ENCODE measurements at places on chromosomes 2 and 18.
A peak's percentile ranks its signal among the peaks of the same experiment; 100 is the strongest.

DNA sequence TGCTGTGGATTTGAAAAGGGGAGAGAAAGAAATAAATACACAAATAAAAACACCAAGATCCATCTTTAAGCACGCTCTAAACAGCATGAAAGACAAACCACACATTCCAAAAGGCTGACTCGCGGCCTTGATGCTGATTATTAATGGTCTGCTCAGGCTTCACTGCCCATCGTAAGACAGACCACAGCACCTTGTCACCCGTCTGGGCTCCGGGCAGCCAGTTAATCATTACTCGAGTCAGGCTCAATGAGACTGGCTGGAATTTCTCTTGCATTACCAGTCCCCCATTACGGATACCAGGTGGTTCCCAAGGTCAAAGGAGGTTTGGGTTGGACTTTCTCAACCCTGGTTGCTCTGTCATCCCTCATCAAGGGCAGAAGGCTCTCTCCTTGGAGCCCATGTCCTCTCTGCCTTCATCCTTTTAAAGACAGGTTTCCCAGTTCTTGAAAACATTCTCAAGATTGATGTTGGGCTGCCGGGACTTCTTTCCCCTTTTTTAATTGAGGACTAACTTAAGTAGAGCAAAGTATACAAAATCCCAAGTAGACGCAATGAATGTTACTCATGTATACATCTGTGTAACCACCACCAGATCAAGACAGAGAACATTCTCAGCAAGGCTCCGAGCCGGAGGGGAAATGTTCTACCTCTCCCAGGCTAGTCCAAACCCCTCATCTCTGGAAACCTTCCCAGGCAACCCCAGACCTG is 8.1 kb downstream of the SMAD7 start:
- peak; percentile 98 for DNase-seq

GRCh38 chr2:6937582-6937981 is 20.4 kb downstream of the RNF144A start:
- DNase-seq, result no peak

- DNase-seq, result peak; percentile 42
Measured at GRCh38 chr18:57542126-57542525, 44.4 kb downstream of the FECH start.

DNA sequence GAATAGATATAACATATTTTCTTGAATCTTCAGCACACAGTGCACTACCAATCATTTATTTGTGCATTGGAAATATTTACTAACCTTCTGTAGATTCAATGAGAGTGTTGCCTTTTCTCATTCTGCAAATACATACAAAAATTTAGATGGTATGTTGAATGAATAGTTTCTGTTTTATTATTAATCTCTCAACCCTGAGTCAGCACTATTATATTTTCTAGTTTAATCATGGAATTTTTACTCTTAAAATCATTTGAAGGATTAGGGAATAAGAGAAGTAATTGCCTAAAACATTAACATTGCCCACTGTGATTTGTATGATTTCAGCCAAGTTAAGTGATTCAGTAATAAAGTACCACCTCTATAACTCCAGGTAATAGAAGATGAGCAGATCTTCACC is 370.2 kb upstream of the CDH7 start:
- DNase-seq, result no peak

GRCh38 chr2:111054791-111055691 is 65.7 kb upstream of the BCL2L11 start:
- no peak for DNase-seq

GRCh38 chr2:187988348-187988747 is 303.3 kb upstream of the GULP1 start:
- no peak for DNase-seq

- DNase-seq, result peak; percentile 71
Measured at GRCh38 chr2:23564615-23564960, 179.6 kb downstream of the KLHL29 start.

DNA sequence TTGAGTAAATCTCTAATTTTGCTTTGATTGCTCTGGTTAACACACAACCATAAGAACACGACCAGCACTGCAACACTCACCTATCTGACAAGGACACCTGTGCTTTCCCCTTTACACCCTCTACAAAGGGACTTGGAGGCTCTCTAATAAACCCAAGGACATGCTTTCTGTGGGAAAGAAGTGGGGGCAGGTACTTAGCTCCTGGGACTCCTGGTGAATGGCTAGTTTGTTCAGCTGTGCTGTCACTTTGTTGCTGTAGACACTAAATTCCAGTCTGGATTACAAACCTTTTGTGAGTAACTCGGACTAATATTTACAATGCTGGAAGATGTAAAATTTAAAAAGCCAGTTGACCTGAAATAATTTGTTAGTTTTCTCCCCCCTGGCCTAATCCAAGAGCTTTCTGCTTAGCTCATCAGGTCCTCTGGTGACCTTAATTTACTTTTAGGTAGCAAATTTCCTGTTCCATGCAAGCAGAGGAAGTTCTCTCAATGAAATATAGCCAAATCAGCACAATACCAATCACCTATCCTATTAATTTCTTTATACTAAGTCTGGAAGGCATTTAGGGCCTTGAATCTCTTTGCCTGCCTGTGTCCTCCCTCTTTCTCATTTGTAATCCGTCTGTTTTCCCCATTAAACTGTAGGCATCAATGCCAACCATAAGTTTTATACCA is 67.5 kb downstream of the PLCL1 start:
- no peak for DNase-seq

GRCh38 chr2:197975931-197976519 is 171.6 kb downstream of the PLCL1 start:
- no peak for DNase-seq

DNA sequence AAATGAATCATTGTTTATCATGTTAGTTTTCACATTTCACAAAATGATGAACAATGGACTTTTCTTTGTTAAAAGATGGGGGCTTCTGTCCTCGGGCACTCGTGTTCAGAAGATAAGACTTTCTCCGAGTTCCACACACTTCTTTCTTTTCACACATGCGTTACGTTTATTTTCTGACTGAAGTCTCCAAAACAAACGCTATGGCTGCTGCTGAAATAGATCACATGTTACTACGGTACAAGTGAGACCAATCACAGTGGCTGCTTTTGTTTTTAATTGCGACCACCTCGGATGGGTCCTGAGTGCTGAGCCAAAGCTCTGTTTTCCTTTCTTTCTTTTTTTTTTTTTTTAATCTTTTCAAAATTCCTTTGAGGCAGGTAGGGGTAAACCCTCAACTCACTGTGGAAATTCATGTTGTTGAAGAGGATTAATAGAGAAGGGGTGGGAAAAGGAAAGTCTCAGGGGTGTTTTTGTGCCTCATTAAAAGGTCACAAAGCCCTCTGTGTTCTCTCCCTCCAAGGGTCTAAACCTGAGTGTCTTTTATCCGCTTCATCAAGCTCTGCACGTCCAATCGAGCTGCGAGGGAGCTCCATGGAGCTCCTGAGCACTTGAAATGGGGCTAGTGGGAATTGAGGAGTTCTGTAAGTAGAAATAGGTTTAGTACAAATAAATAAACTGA is 48.2 kb downstream of the ARL4C start:
- DNase-seq, result no peak

DNA sequence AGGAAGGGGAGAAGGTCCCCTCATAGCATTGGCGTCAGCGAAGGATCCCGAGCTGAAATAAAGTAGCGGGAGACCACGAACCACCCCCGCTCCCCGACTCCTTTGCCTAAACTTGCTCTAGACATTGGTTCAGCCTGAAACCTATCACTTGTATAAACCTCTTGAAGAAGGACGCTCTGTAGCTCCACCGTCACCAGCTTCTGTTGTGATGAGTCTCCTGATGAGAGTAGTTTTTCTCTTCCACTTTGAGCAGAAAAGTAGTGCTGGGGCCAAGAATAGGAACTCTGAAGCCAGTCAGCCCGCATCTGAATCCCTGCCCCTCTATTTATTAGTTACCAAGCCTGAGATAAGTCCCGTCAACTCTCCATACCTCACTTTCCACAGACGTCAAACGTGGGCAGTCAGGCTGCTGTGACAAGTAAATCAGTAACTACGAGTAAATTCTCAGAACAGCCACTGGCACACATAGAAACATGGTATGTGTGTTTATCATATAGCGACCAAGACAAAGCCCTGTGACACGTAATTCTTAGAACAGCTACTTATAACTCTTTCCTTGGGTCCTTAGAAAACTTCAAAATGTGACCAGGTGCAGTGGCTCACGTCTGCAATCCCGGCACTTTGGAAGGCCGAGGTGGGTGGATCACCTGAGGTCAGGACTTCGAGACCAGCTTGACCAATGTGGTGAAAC is 61.7 kb downstream of the CD226 start:
- no peak for DNase-seq
